ENCODE measurements at places on chromosomes 11 and 22.
A peak's percentile ranks its signal among the peaks of the same experiment; 100 is the strongest.

DNA sequence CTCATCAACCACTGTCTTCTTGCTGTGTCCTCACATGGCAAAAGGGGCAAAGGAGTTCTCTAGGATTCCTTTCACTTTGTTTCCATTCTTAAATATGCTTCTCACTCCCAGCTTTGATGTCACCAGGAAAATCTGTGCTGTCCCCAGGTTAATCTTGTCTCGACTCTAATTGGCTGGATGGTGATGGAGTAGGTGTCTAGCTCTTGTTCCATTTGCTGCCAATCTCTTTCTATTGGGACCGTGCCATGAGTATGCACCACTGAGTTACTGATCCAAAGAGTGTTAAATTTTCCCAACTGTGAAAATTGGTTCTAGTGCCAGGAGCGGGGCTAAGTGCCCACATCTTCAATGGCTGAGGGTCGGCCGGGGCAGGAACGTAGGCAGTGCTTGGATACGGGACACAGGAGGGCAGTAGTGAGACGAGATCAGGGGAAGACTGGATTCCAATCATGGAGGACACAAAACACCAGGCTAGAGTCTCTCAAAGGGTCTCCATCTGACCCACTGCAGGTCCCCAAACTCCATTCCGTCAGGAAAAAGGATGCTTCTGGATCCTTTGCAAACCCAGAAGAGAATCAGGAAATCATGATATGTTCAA lies 47.7 kb upstream of the CSNK2A3 start:
- no peak for DNase-seq

DNA sequence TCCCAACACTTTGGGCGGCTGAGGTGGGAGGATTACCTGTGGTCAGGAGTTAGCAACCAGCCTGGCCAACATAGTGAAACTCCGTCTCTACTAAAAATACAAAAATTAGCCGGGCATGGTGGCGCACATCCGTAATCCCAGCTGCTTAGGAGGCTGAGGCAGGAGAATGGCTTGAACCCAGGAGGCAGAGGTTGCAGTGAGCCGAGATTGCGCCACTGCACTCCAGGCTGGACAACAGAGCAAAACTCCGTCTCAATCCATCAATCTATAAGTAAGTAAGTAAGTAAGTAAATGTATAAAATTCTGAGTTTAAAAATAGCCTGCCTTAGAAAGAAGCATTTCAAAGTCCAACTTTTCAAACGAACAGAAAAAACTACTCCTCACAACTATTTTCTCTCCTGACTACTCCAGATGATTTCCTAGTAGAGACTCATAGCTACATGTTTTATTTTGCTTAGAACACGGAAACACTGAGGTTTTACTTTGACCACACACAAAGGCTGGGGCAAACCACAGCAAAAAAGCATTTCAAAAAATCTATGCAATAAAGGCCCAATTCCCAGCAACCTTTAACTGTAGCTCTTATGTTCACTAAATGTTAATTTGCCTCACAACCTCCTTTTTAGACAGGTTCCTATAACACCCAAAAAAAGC lies 16.3 kb downstream of the SPTY2D1 start:
- DNase-seq: peak; percentile 64

DNA sequence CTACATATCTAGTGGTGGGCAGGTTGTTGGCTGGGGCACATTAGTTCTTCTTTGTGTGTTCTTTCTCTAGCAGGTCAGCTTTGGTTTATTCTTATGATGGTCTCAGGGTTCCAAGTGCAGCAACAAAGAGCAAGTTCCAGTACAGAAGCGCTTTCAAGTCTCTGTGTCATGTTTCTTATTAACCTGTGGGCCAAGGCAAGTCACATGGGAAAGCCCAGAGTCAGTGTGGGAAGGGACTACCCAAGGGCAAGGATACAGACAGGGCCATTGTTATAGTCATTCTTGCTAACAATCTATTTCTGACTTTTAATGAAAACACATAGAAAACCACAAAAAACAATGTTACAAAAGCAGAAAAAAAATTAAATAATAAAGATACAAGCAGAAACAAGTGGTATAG lies 754.6 kb downstream of the TBC1D22A start:
- no peak for DNase-seq

GRCh38 chr11:17564687-17565042 lies 17.6 kb downstream of the OTOG start:
- no peak for DNase-seq

DNA sequence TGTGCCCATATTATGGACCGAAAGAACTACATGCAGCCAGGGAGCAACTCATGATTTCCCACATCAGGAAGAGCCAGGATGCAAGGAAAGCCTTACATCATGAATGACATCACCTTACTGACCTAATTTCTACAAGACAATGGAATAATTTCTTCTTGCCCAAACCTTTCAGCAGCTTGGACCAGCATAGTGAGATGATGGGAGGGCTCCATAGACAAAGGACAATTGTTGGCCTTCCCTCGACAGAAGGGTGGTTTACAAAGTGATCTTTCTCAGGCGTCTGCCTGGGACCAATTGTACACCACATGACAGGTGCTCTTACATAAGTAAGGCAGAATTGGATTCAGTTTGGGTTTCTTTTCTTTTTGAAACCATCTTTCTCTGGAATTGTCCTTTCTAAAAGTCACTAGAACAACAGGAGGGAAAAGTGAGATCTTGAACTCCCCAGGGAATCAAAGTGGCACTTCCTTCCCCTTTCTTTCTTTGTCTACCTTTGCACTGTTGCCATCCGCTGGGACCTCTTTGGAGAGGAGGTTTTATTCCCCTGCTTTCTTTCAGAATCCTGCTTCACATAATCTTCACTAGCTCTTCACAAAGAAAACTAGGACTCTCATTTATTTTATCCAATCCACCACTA lies 51.7 kb upstream of the PAK1 start:
- no peak for DNase-seq

- DNase-seq: no peak
Measured at GRCh38 chr22:49147617-49148175, 680.0 kb downstream of the BRD1 start.

DNA sequence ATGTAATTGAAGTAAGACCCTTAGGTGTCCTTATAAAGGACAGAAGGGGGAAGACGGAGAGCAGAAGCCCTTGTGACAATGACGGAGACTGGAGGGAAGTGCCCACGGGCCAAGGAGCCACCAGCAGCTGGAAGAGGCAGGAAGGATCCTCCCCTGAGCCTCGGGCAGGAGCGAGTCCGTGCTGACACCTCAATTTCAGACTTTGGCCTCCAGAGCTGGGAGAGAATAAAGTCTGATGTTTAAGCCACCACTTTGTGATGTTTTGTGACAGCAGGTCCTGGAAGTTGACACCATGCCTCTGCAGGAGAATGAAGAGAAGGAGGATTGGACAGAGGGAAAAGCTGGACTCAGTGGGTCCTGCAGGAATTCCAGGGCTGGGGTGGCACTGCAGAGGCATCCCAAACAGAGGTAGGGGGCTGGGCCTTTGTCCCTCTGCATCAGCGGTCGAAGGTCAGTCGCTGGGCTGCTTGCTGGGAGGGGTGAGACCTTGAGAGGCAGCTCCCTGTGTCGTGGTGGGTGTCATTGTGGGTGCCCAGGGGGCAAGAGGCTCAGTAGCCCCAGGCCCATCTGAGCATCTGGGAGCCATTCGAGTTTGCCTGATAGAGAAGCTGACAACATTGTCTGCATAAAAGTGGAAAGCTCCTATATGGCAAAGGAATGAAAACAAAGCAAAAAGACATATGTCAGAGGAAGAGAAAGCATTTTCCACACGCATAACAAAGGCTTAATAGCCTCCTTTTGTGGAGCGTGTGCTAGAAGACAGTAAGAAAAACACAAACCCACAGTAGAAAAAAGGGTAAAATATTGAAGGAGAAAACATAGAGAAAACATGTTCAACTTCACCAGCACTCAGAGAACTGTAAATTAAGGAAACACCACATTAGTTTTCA lies 68.8 kb downstream of the RTL6 start:
- DNase-seq: no peak

GRCh38 chr11:61697078-61697502 lies 16.9 kb downstream of the DAGLA start:
- DNase-seq: no peak

- DNase-seq: peak; percentile 55
Measured at GRCh38 chr11:130439160-130439519, 9.3 kb upstream of the ADAMTS15 start.

- peak; percentile 11 for DNase-seq
Measured at GRCh38 chr11:36450110-36450572, 59.9 kb downstream of the TRAF6 start.

DNA sequence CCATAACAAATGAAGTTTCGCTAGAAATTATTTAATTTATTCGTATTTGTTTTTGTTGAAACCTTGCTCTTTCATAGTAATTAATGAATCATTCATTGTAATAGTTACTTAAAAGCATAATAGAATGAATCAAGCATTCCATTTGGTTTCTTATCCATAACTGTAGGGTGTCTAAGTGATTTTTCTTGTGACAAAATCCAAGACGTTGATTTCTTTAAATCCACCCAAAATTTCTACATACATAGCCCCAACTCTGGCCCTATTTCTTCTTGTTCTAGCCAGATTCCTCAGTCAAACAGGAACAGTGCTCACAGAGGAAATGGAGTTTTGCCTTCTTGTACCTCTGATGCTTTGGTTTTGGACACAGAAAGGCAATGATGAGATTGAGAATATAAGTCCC lies 25.5 kb downstream of the UBASH3B start:
- DNase-seq: no peak

- no peak for DNase-seq
Measured at GRCh38 chr11:18245396-18245795, 3.1 kb downstream of the SAA2 start.

- DNase-seq: no peak
Measured at GRCh38 chr22:50556703-50557102, 6.0 kb downstream of the SYCE3 start.

- no peak for DNase-seq
Measured at GRCh38 chr11:18865951-18866350, 73.3 kb downstream of the MRGPRX1 start.

- DNase-seq: no peak
Measured at GRCh38 chr22:48840112-48840949, 987.3 kb downstream of the BRD1 start.

DNA sequence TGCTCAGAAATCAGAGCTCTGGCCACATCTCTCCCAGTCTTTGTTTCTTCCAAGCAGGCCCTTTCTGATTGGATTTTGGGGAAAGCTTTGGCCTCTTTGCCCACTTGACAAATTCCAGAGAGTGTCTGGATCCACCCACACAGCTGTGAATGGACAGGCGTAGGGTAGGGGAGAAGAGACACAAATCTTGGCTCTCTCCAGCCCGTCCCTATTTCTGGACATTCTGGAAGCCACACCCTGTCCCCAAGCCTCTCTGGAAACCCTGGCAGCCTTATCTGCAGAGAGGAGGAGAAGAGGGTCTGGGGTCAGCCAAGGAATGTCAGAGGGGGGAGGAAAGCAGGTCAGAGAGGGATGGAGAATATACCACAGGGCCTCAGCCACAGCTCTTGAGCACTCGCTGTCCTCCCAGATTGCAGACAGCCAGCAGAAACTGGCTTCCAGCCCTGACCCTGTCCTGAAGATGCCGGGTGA lies 59.5 kb upstream of the WNT11 start:
- no peak for DNase-seq

GRCh38 chr11:14927146-14927545 lies 35.1 kb upstream of the CYP2R1 start:
- no peak for DNase-seq

- peak; percentile 99 for DNase-seq
Measured at GRCh38 chr11:71928737-71929443, at the start of gene RNF121. TSS of gene RNF121 (plus strand) at chr11:71929046. CDS start at chr11:71929062, 16 bp downstream.

DNA sequence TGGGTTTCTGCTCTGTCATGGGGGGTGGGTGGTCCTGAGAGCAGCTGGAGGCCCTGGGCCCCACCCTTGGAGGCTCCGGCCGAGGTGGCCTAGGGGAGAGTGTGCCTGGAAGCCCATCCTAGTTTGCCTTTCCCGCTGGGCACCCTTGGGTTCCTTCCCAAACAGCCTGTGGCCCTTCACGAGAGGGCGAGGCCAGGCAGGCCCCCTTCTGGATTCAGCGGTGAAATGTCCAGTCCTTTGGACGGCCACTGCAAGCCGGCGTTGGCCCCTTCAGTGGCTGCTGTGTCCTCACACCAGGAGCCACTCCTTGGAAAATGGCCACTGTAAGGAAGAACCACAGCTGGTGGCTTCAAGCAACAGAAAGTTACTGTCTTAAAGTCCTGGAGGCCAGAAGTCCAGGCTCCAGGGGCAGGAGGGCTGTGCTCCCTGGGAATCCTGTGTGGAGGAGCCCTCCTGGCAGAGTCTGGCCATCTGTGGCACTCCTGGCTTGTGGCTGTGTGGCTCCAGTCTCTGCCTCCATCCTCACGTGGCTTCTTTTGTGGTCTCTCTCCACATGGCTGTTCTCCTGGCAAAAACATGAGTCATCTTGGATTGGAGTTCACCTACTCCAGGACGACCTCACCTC lies 854.1 kb downstream of the TBC1D22A start:
- DNase-seq: no peak

GRCh38 chr11:6755303-6755952 lies 16.3 kb downstream of the OR2AG2 start:
- DNase-seq: peak; percentile 36

- DNase-seq: no peak
Measured at GRCh38 chr11:20112291-20113148, 47.8 kb downstream of the DBX1 start.

DNA sequence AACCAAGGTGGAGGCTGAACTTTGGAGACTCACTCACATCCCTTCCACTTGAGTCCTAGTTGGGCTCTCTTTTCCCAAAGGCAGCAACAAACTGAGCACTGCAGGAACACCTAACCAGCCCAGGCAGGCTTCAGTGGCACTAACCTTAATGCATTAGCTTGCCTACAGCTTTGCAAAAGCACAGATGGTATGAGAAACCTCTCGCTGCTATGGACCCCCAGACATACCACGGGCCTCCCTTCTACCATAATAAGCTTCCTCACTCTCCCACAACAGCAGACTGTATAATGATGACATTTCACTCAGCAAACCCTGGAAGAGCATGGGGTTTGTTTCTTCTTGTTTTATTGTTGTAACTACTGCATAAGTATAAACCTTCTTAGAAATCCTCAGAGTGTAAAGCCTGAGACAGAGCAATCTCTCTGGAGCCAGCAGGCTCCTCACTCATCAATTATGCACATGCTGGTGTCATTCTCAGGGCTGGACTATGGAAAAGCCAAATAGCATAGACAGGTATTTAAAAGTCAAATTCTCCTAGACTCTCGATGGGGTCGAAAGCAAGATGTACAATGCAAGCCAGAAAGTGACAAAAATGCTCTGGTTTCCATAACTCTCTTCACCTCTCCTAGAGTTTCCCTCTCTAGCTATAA lies 167.6 kb downstream of the NXPE2 start:
- no peak for DNase-seq

DNA sequence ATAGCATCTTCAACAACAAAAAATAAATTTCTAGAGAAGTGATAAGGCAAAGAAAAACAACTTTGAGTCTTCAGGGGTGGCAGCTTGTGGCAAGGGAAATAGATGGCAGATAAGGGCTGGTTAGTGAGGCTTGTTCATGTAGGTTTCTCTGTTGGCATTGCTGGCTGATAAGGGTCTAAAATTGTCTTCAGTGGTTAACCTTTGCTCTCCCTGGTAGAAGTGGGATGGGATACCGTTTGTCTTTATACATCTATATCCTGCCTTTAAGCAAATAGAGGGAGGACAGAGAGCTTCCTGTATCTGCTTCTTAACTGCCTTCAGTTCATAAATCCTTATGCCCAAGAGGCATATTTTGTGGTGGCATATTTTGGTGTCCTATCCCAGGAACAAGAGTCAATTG lies 57.1 kb downstream of the TRAF6 start:
- DNase-seq: peak; percentile 16
